ENCODE measurements at places on chromosomes 4 and X.

GRCh38 chr4:1985780-1986577 lies 22.8 kb downstream of the NELFA start:
- DNase-seq = no peak

- peak; percentile 10 for DNase-seq
Observed at GRCh38 chrX:41734530-41734929, 10.5 kb downstream of the GPR82 start.

- DNase-seq = no peak
Observed at GRCh38 chr4:8427262-8427661, 13.3 kb downstream of the ACOX3 start.

DNA sequence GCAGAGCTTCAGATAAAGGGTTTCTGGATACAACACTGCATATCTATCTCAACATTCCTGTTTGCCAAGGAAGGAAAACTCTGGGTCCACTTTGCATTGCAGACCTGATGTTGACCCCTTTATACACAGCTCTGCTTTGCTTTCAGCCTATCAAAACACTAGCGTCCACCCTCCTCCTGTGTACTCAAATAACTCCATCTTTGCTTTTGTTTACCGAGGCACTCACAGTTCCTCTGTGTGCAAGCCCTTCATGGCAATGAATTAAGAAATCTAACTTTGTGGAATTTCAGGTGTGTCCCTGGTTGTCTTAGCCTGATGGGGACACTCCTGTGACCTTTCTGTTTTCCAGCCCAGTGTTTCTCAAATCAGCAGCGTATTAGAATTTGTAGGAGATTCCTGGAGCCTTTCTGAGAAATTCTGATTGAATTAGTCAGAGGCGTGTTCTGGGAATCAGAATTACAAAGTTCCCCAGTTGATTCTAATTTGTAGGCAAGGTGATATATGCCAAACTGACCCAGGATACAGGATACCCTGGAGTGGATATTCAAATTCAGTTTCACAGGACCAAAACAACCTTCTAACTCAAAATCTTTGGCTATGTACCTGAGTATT lies 68.6 kb downstream of the DTHD1 start:
- DNase-seq = no peak

DNA sequence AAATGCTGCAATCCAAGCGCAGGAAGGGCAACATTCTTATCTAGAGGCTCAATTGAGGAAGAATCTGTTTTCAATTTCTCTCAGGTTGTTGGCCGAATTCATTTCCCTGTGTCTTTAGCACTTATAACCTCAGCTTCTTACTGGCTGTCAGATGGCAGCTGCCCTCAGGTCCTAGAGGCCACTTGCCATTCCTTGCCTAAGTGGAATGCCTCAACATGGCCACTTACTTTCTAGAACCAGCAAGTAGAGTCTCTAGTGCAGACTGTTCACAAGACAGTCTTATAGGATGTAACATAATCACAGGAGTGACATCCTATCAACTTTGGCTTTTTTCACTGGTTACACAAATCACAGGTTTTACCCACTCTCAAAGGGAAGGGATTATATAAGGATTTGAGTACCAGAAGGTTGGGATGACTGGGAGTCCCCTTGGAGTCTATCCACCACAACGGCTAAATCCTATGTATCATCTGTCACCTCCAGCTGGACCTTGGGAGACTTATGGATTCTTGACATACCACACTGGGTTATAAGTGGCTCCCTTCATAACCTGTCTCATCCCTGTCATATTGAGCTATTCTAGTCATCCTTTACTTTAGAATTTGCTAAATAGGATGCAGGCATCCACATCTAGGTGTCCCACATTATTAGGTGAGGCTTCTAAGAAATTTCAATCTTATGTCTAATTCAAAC lies 297.9 kb upstream of the CTSO start:
- no peak for DNase-seq

- DNase-seq = no peak
Observed at GRCh38 chrX:29468911-29469494, 746.4 kb upstream of the MAGEB2 start.

DNA sequence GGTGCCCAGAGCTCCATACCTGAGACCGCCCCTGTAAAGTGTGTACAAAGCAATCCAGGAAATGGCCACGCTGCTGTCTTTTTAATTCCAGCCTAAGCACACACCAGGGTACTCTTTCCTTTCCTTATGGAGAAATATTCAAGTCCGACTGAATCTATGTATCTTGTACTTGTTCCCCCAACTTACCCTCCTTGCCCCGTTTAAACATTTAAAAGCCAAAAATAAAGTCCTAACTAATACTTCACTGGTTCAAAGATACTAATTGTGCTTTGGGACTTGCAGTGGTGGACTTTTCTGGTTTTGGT lies 731 bp upstream of the AMMECR1 start:
- DNase-seq = no peak

- DNase-seq = no peak
Observed at GRCh38 chr4:140133576-140133975, 20.4 kb downstream of the MAML3 start.

DNA sequence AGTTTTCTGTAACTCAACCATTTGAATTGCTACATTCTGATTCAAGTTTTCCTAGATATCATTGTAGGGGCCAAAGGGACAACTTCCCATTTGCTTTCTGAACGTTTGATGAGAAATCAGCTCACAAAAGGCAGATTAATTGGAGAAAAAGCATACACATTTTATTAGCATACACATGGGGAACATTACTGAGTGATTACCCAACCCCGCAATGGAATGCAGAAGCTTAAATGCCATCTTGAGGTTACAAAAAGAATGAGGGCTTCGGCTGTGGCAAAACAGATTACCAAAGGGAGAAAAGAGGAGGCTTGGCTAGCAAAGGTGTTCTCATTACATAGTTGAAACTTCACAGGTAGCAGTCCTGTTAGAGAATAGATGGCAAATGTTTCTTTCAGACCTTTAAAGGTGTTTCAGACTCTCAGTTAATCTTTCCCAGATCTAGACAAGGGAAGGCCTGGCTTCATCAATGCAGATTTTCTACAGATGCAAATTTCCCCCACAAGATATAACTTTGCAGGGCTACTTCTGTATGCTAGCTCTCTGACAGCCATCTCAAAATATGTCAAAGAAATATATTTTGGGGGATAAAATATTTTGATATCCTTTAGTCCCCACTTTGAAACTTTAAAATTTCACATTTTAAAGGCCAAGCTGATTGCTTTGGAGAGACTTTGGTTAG lies 26.5 kb upstream of the HERC6 start:
- DNase-seq = no peak

DNA sequence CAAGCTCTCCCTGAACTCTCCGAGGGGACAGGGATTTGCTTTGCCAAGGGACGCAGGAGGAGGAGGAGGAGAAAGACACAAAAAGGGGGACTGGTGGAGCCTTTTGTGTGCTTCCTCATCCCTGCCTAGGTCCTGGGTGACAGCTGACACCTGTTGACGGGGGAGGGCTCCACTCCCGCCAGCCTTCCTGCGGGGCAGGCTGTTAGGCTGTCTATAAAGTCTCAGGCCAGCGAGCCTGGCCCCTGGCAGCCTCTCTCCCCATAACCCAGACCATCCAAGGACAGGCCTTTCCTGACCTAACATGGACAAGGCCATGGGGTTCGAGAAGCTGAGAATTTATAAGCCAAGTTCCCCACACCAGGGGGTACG lies 832 bp upstream of the EVC2 start:
- no peak for DNase-seq

- no peak for DNase-seq
Observed at GRCh38 chrX:3757510-3758025, 44.1 kb upstream of the PRKX start.

- no peak for DNase-seq
Observed at GRCh38 chr4:112302320-112303274, 5.4 kb downstream of the ALPK1 start.

GRCh38 chr4:56782019-56782418 lies 39.5 kb downstream of the SPINK2 start:
- no peak for DNase-seq

DNA sequence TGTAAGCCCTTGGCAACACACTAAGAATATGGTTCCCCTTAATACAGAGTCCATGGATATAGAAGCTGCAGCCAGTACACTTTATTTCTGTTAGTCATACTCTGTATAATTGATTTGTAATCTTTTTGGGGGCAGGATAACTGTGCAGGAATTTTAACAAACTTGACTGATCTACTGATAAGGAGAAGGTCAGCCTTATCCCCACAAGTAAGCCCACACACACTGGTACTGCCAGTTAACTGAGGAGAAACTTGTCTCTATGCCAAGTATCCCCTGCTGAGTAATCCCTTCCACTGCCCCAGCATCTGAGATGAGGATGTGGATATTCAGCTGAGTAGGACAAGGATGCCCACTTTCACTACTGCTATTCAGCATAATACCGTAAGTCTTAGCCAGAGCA lies 154.9 kb upstream of the CXXC4 start:
- no peak for DNase-seq

GRCh38 chr4:185817403-185817818 lies 5.4 kb upstream of the SORBS2 start:
- no peak for DNase-seq

GRCh38 chrX:137212078-137212632 lies 178.4 kb upstream of the GPR101 start:
- DNase-seq = no peak

GRCh38 chrX:16771483-16772398 lies 14.5 kb upstream of the TXLNG start:
- DNase-seq = no peak

DNA sequence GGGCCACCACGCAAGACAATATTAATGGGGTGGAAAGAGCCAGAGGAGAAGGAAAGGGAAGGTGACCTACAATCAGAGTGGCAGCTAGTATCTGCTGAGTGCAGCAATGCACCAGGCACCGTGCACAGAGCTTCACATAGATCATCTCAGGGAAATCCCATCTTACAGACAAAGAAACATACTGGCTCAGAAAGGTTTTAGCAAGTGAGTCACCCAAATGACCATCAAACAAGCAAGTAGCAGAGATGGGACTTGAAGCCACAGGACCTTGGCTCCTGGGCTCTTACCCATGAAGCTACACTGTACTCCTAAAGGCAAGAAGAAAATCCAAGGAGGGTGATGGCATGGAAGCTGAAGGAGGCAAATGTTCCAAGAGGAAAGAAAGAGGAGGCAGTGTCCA lies 6.8 kb downstream of the ANXA5 start:
- DNase-seq = no peak

GRCh38 chr4:42489095-42489494 lies 91.8 kb downstream of the SHISA3 start:
- no peak for DNase-seq

DNA sequence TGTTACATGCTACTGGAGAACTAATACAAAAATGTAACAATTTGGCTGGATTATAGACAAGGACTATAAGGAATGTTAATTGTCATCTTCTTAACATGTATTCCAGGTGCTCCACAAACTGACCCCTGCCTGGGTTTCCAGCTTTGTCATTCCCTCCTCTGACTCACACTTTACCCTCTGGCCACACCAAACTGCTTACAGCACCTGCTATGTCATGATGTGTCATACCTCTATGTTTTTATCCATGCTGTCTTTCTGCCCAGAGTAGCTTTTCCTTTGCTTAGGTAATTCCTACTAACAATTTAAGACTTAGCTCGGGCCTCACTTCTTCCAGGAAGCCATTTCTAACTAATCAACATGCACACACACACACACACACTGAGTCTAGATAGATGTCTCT lies 14.0 kb upstream of the SHROOM4 start:
- DNase-seq = no peak

DNA sequence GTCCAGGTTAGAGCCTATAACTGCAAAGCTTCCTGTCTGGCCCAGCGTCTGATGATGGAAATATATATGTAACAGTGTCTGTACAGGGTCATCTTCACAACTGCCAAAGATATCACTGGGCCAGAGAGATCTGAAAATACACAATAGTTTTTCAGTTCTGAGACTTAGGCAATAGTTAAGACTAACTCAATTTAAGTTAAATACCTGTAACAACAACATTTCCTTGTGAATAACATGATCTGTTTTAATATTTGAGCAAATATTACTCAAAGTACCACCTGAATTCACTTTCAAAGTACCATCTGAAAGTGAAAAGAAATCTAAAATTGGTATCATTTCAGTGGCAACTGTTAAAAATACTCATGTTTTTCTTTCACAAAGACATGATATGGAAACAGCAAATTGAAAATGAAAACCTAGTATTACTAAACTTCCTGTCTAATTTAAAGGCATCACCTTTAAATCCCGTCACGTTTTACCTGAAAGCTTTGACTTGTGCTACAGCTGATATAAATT lies 9.6 kb downstream of the ZAR1 start:
- no peak for DNase-seq

DNA sequence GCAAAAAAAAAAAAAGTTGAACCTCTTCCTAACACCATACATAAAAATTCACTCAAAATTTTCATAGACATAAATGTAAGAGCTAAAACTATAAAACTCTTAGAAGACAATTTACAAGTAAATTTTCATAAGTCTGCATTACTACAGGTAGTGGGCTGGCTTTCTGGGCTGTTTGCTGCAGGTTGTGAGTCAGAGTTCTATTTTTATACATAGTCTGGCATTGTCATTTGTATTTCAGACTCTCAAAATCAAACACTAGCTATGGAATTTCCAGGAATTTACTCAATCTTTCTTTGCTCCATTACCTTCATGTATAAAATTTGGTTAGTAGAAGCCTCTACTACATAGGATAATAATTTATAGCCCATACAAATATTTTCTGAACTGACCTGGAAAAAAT lies 227.2 kb downstream of the COX18 start:
- no peak for DNase-seq

- no peak for DNase-seq
Observed at GRCh38 chr4:33063241-33063640, 2343.1 kb downstream of the PCDH7 start.

GRCh38 chr4:102541697-102542096 lies 40.5 kb downstream of the NFKB1 start:
- no peak for DNase-seq

DNA sequence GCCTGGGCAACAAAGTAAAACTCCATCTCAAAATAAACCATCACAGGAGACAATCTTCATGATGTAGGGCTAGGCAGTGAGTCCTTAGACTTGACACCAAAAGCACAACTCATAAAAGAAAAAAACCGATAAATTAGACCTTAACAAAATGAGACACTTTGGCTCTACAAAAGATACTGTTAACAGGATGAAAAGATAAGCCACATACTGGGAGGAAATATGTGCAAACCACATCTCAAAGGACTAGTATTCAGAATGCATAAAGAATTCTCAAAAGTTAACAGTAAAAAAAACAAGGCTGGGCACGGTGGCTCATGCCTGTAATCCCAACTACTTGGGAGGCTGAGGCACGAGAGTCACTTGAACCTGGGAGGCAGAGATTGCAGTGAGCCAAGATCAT lies 13.2 kb downstream of the EFHC2 start:
- DNase-seq = peak; percentile 75

- no peak for DNase-seq
Observed at GRCh38 chr4:14294611-14295010, 667.1 kb upstream of the BOD1L1 start.

GRCh38 chr4:119971431-119972084 lies 95.1 kb downstream of the MAD2L1 start:
- DNase-seq = no peak

DNA sequence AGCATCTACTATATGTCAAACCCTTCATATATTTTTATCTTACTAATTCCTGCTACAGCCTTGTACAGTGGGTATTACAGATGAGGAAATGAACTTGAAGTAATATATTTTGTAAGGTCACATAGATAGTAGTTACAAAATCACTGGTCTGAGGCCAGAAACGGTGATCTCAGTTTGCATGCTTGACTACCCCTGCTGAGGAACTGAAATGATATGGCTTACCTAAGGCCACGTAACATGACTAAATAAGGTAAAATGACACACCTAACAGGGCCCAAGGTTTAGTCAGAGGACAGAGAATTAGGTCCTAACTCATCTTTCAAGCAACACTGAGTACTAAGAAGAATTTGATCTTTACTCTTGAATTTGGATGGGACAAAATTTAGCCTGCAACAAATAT lies 1.5 kb upstream of the COMMD8 start:
- no peak for DNase-seq

All from Jurkat, Clone E6-1 (cell line).